ENCODE measurements at places on chromosomes 3 and 15.

DNA sequence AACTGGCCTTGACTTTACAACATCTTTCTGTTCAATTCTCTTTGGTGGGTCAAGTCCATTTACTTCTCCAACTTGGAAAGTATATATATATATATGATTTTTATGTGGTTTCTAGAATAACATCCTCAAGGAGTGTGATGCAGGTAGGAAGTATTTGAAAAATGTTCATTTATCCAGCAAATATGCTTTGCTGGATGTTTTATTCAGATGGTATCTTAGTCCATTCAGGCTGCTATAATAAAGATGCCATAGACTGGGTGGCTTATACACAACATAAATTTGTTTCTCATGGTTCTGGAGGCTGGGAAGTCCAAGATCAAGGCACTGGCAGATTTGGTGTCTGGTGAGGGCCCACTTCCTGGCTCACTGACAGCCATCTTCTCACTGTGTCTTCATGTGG is 168.7 kb upstream of the RASGRP1 start:
- DNase-seq: no peak

GRCh38 chr15:65374334-65374733 is 3.5 kb downstream of the IGDCC3 start:
- DNase-seq: no peak

DNA sequence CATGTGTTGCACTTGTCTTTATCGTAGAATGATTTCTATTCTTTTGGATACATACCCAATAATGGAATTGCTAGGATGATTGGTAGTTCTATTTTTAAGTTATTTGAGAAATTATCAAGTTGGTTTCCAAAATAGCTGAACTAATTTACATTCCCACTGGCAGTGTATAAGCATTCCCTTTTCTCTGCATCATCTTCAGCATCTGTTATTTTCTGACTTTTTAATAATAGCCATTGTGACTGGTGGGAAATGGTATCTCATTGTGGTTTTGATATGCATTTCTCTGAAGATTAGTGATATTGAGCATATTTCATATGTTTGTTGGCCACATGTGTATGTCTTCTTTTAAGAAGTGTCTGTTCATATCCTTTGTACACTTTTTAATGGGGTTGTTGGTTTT is 81.7 kb upstream of the NUDT16 start:
- DNase-seq: no peak

- no peak for DNase-seq
Observed at GRCh38 chr3:8886546-8886945, 76.7 kb downstream of the RAD18 start.

DNA sequence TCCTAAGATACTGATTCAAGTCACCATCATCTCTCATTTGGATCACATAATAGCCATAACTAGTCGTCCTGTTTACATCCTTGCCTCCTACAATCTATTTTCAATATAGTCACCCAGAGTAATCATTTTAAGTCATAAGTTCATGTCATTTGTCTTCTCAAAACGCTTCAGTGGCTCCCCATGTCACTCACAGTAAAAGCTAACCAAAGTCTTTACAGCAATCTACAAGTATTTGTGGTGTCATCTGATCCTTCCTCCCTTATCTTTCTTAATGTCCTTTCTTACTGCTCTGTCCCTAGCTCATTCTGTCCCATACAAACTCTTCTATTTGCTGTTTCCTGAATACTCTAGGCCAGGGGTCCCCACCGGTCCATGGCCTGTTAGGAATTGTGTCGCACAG is 28.8 kb downstream of the GBE1 start:
- DNase-seq: no peak

- no peak for DNase-seq
Observed at GRCh38 chr3:28569357-28569756, 220.7 kb upstream of the AZI2 start.

DNA sequence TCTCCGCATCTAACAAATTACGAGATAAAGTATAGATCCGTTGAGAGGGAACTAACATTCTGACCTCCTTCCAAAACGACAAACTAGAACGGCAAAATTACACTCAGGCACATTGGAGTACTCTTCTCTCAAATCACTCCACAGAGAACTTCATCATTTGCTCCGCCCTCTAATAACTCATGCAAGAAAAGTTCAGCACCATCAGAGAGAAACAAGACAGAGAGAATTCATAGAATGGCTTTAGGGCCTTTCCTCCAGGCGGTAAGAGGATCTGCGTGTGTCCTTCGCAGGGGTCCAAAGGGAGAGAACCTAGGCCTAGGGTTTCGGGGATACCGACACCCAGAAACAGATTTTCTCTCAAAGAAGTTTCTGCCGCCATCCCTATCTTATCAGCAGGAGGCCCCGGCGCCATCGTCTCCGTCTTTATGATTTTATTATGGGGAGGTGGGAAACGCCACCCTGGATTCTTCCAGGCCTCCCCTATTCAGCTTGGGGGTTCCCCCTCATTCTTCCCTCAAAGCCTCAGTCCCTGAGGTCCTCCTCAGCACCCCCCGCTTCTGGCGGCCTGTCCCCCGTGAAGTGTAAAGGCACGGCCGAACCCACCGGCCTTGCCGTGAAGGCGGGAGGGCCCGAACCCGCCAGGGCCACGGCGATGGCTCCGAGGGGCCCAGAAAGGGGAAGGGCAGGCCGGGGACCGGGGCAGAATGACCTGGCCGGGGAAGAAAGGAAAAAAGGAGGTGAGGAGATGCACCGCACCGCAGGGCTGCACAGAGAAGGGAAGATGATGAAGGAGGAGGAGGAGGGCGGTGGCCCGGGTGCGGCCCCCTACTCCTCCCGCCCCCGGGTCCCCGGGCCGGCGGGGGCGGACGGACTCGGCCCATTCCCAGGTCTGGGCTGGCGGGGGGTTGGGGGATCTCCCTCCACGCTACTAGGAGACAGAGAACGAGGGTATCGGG is 768 bp downstream of the UBXN7 start:
- no peak for DNase-seq

DNA sequence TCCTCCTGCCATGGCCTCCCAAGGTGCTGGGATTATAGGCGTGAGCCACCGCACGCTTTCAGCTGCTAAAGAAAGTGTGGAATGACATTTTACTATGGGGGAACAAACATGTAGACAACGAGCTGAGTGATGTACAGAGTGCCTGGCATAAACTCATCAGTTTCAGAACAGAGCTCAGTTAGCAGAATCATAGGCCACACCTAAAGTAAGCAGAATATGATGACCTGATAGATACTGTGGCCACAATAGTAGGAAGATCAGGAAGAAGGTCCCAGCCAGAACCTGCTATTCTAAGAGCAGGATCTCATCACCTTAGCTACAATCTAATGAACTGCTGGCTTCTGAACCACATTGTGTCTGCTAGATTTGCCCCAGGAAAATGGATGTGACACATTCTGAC is 158.3 kb downstream of the TPRG1 start:
- no peak for DNase-seq

DNA sequence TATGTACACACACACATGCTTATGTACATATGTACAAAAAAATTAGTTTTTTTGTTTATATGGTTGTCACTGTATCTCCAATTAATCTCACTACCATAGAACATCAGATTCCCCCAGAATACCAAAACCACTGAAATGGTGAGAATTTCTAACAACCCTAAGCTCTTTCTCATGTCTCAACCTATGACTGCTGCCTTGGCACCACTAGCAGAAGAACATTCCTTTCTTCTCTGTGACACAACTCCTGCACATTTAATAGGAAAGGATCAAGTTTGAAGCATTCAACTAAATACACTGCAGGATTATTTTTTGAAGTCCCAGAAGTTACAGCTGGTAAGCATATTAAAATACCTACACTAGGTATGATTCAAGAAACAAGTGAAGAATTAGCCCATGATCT is 109.6 kb downstream of the FAM174B start:
- no peak for DNase-seq

DNA sequence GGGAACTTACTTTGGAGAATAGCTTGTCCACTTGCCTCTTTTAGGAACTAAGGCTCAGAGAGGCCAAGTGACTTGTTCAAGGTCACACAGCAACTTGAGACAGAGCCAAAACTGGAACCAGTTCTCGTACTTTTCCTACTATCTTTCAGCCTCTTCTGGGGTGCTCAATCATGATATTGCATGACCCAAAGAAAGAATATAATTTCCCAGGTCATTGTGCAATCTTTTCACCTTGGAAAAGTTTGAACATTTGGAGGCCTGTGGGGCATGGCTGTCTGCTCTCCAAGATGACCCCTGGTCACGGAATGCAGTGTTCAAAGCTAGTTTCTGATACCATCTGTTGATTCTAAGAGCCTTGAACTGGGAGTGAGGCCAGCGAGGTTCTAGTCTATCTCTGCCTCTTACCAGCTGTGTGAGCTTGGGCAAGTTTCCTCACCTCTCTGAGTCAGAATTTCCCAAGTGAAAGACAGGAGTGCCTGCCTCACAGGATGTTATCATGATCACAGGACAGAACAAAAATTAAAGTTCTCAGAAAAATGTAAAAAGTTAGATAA is 89.7 kb downstream of the BDH1 start:
- DNase-seq: no peak

GRCh38 chr3:118980832-118981231 is 53.8 kb downstream of the IGSF11 start:
- no peak for DNase-seq

GRCh38 chr3:14256561-14257342 is 78.1 kb downstream of the LSM3 start:
- no peak for DNase-seq

GRCh38 chr3:155704061-155704460 is 40.8 kb downstream of the PLCH1 start:
- no peak for DNase-seq
